A549 treated with dexamethasone at 1 μM for 4 hours (cell line): ENCODE measurements at places on chromosomes 7 and 10. TPM values are rescaled to one million over a fixed set of nuclear protein-coding genes. Genes with fewer than 3 reads are reported as not detected.

SVOPL gene
- not detected in 5 replicates for total RNA-seq

CALML5 gene
- not detected in 5 replicates for total RNA-seq

NPC1L1 gene
- 0.06 to 0.12 TPM (median 0.09 TPM) in 5 replicates for total RNA-seq

C10orf105 gene
- total RNA-seq: 0.02 TPM in 2 of 5 replicates, not detected in the others

OR2A12 gene
- not detected in 5 replicates for total RNA-seq

NPSR1 gene
- not detected in 5 replicates for total RNA-seq

SAMD9L gene
- total RNA-seq: 0.45 to 1.0 TPM (median 0.48 TPM) in 5 replicates

GARIN1A gene
- 0.46 to 0.66 TPM (median 0.56 TPM) in 5 replicates for total RNA-seq

OPALIN gene
- not detected in 5 replicates for total RNA-seq

ERVW-1 gene
- 0.04 TPM in 2 of 5 replicates, not detected in the others for total RNA-seq

BAIAP2L1 gene
- total RNA-seq: 37.4 to 44.4 TPM (median 40.9 TPM) in 5 replicates

CYP2C8 gene
- total RNA-seq: not detected in 5 replicates

NEURL1 gene
- total RNA-seq: 0.55 to 0.88 TPM (median 0.73 TPM) in 5 replicates
